Body of pancreas (tissue), 4 donors: ENCODE measurements at places on chromosomes 16 and 17. TPM values are rescaled to one million over a fixed set of nuclear protein-coding genes. Genes with fewer than 3 reads are reported as not detected.

Gene CA7
- not detected for total RNA-seq

Gene ABCC11
- total RNA-seq = not detected

Gene C17orf78
- total RNA-seq = not detected

Gene DOC2A
- total RNA-seq = 0.78 TPM

Gene TBC1D3D
- not detected for total RNA-seq

Gene HCRT
- total RNA-seq = not detected

Gene DUS1L
- 76.0 TPM for total RNA-seq

Gene C1QTNF8
- not detected for total RNA-seq

Gene ZSCAN10
- total RNA-seq = not detected

Gene KIAA0513
- total RNA-seq = 71.9 TPM

Gene FBXO39
- not detected for total RNA-seq

Gene SPIRE2
- 7.6 TPM for total RNA-seq

Gene PIK3R5
- 4.7 TPM for total RNA-seq

Gene ATP2A3
- total RNA-seq = 43.8 TPM

Gene VKORC1
- total RNA-seq = 42.5 TPM

Gene TMEM235
- total RNA-seq = not detected

Gene SOX8
- 3.3 TPM for total RNA-seq

Gene RNU2-1
- total RNA-seq = not detected

Gene SP6
- total RNA-seq = 0.26 TPM

Gene SLC52A1
- total RNA-seq = not detected

Gene GAS2L2
- total RNA-seq = not detected

Gene GNPTG
- total RNA-seq = 38.1 TPM

Gene CES3
- total RNA-seq = 5.6 TPM

Gene ST6GALNAC2
- 6.9 TPM for total RNA-seq

Gene KCNJ12
- 0.52 TPM for total RNA-seq

Gene C16orf95
- 2.0 TPM for total RNA-seq

Gene CACNG5
- total RNA-seq = 0.52 TPM

Gene CSH1
- total RNA-seq = not detected

Gene SOCS1
- 1.0 TPM for total RNA-seq

Gene PDIA2
- 2,271 TPM for total RNA-seq

Gene RTN4RL1
- total RNA-seq = 3.1 TPM

Gene KCNJ18
- not detected for total RNA-seq

Gene UNC13D
- 21.8 TPM for total RNA-seq

Gene MRPL58
- total RNA-seq = 16.9 TPM

Gene OTOP3
- total RNA-seq = 2.3 TPM

Gene C16orf96
- total RNA-seq = 0.52 TPM

Gene SLC38A8
- not detected for total RNA-seq

Gene CHST5
- not detected for total RNA-seq

Gene ACSF2
- total RNA-seq = 18.7 TPM

Gene BAIAP3
- total RNA-seq = 20.8 TPM

Gene TOP2A
- total RNA-seq = 0.33 TPM

Gene ZP2
- not detected for total RNA-seq

Gene PRRT2
- total RNA-seq = not detected
